ENCODE measurements at places on chromosomes 11 and 22. TPM values are rescaled to one million over a fixed set of nuclear protein-coding genes. Genes with fewer than 3 reads are reported as not detected.
A peak's percentile ranks its signal among the peaks of the same experiment; 100 is the strongest.

- H3K4me3 ChIP-seq: no peak overlapping the region
- peaks cover 14% of the 10 kb centered on the region for H3K4me1 ChIP-seq
- no peak overlapping the region for H3K27ac ChIP-seq
- H3K27me3 ChIP-seq: peaks cover 66% of the 10 kb centered on the region
- H3K36me3 ChIP-seq: no peaks in the 10 kb centered on the region
- no peak for DNase-seq
Observed at GRCh38 chr11:125170001-125170509, 5.5 kb downstream of the PKNOX2 start.

DNA sequence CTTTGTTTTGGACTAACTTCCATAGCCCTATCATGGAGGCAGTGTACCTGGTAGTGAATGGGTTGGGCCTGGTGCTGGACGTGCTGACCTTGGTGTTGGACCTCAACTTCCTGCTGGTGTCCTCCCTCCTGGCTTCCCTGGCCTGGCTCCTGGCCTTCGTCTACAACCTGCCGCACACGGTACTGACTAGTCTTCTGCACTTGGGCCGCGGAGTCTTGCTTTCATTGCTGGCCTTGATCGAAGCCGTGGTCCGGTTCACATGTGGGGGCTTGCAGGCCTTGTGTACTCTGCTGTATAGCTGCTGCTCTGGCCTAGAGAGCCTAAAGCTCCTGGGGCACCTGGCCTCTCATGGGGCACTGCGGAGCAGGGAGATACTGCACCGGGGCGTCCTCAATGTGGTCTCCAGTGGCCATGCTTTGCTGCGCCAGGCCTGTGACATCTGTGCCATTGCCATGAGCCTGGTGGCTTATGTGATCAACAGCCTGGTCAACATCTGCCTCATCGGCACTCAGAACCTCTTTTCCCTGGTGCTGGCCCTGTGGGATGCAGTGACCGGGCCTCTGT, 846 bp downstream of the RNF26 start:
- H3K27ac ChIP-seq: peak overlapping the region; percentile 85
- DNase-seq: no peak
- peaks cover 8% of the 10 kb centered on the region for H3K36me3 ChIP-seq
- peaks cover 12% of the 10 kb centered on the region for H3K27me3 ChIP-seq
- H3K4me1 ChIP-seq: peaks cover 28% of the 10 kb centered on the region
- H3K4me3 ChIP-seq: peak overlapping the region; percentile 93

DNA sequence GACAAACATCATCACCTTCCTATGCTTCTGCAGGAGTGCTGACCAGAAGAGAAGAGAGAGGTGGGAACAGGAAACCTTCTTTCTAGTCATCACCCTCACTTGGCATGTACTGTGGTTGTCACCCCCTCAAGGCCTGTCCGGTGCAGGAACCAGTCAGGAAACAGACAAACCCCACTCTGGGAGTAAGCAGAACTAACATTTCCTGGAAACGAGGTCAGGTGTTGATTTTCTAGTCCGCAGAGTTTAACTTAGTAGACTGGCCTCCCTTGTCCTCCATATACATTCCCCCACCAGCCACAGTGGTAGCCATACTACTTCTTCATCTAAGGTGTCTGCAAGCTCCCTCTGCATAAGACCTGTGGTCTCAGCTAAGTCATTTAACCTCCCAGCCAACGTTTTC, 80.7 kb upstream of the NCAM1 start:
- peaks cover under 1% of the 10 kb centered on the region for H3K27me3 ChIP-seq
- no peaks in the 10 kb centered on the region for H3K36me3 ChIP-seq
- no peak overlapping the region for H3K4me3 ChIP-seq

The PLEKHB1 gene
- 13.2 TPM for total RNA-seq

The CCDC90B gene
- total RNA-seq: 29.2 TPM

GRCh38 chr22:31179345-31179744, 19.4 kb downstream of the RNF185 start:
- no peaks in the 10 kb centered on the region for H3K27me3 ChIP-seq
- H3K27ac ChIP-seq: no peak overlapping the region
- peak; percentile 13 for DNase-seq
- no peak overlapping the region for H3K4me3 ChIP-seq
- peaks cover 10% of the 10 kb centered on the region for H3K36me3 ChIP-seq

GRCh38 chr11:69215784-69216415, 60.2 kb downstream of the SMIM38 start:
- peaks cover 9% of the 10 kb centered on the region for H3K4me1 ChIP-seq
- peaks cover 14% of the 10 kb centered on the region for H3K27me3 ChIP-seq
- H3K4me3 ChIP-seq: no peak overlapping the region
- no peak overlapping the region for H3K27ac ChIP-seq
- H3K36me3 ChIP-seq: no peaks in the 10 kb centered on the region
- no peak for DNase-seq

- H3K4me3 ChIP-seq: no peak overlapping the region
- peaks cover under 1% of the 10 kb centered on the region for H3K27me3 ChIP-seq
- no peak for DNase-seq
- H3K4me1 ChIP-seq: no peaks in the 10 kb centered on the region
- no peak overlapping the region for H3K27ac ChIP-seq
Observed at GRCh38 chr11:70788248-70789022, 390.1 kb downstream of the CTTN start.

- H3K4me1 ChIP-seq: peaks cover 9% of the 10 kb centered on the region
- H3K27ac ChIP-seq: no peak overlapping the region
- H3K27me3 ChIP-seq: peaks cover 63% of the 10 kb centered on the region
- DNase-seq: no peak
- H3K4me3 ChIP-seq: no peak overlapping the region
Observed at GRCh38 chr11:33874433-33874832, 17.4 kb downstream of the LMO2 start.

The ENTHD1 gene
- 0.41 TPM for total RNA-seq

The SEC14L2 gene
- 15.3 TPM for total RNA-seq

- H3K4me1 ChIP-seq: peaks cover 20% of the 10 kb centered on the region
- H3K4me3 ChIP-seq: no peak overlapping the region
- no peak overlapping the region for H3K27ac ChIP-seq
Observed at GRCh38 chr11:74418509-74418895, 20.3 kb upstream of the PGM2L1 start.

The CYP2R1 gene
- total RNA-seq: 14.8 TPM

DNA sequence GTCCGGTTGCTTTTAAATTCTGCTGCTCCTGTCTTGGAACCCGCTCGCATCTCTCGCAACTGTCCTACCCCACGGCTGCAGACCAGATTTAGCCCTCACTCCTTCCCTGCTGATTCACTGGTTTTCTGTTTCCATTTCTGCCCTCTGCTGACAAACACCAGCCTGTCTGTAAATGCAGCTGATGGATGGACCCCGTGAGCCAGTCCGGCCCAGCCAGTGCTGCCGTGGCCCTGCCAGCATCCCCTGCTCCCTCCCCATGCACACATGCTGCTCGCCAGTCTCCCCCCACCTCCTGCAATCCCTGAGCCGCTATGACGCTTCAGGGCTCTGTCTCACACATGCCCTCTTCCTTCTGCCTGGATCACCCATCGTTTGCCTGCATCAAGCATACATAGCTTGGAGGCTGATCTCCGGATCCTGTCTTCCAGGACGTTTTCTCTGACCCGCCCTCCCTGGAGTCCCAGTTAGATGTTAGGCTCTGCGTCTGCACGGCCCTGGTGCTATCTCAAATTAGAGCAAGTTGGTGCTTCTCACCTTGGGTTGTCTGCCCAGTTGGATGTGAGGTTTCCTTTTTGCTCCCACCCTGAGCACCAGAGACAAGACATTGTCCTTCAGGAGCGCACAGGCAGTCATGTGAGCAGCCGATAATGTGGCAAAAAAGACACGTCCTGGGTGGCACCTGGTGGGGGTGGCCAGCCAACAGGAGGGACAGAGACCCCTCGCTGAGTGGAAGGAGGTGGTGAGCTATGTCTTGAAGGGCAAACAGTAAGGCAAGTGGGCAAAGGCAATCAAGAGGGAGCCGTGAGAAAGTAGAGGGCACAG, 4.3 kb upstream of the ACR start:
- H3K4me3 ChIP-seq: no peak overlapping the region
- no peak for DNase-seq
- no peaks in the 10 kb centered on the region for H3K36me3 ChIP-seq
- H3K27me3 ChIP-seq: no peaks in the 10 kb centered on the region
- H3K27ac ChIP-seq: no peak overlapping the region
- peaks cover 3% of the 10 kb centered on the region for H3K4me1 ChIP-seq

The LDLRAD3 gene
- total RNA-seq: 0.10 TPM

GRCh38 chr11:2096919-2097301, 42.3 kb downstream of the IGF2 start:
- H3K4me3 ChIP-seq: no peak overlapping the region
- no peaks in the 10 kb centered on the region for H3K36me3 ChIP-seq

All from activated CD4-positive, alpha-beta memory T cell treated with anti-CD3 and anti-CD28 coated beads for 36 hours (primary cell).